ENCODE measurements at places on chromosomes 5 and 9. TPM values are rescaled to one million over a fixed set of nuclear protein-coding genes. Genes with fewer than 3 reads are reported as not detected.

- DNase-seq: no peak
Measured at GRCh38 chr5:107072440-107072839, 598.3 kb downstream of the EFNA5 start.

DNA sequence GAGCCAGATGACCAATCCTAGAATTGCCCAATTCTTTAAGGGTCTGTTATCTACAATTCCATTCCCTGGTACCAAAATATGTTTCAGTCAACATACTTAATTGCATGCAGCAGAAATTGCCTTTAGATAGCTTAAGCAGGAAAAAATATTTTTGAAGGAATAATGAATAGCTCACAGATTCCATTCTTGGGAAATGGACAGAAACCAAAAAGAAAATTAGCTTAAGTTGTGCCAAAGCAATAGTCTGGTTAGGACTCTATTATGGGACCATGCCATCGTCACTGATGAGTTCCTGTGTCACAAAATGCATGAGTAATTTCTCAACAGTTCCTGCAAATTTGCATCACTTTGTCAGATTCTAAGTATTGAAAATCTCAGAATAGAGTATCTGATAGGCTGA lies 12.3 kb downstream of the ACTBL2 start:
- no peak for DNase-seq

GRCh38 chr9:2230362-2230761 lies 215.2 kb downstream of the SMARCA2 start:
- DNase-seq: no peak

GRCh38 chr9:32839013-32839885 lies 55.9 kb downstream of the TMEM215 start:
- no peak for DNase-seq

DNA sequence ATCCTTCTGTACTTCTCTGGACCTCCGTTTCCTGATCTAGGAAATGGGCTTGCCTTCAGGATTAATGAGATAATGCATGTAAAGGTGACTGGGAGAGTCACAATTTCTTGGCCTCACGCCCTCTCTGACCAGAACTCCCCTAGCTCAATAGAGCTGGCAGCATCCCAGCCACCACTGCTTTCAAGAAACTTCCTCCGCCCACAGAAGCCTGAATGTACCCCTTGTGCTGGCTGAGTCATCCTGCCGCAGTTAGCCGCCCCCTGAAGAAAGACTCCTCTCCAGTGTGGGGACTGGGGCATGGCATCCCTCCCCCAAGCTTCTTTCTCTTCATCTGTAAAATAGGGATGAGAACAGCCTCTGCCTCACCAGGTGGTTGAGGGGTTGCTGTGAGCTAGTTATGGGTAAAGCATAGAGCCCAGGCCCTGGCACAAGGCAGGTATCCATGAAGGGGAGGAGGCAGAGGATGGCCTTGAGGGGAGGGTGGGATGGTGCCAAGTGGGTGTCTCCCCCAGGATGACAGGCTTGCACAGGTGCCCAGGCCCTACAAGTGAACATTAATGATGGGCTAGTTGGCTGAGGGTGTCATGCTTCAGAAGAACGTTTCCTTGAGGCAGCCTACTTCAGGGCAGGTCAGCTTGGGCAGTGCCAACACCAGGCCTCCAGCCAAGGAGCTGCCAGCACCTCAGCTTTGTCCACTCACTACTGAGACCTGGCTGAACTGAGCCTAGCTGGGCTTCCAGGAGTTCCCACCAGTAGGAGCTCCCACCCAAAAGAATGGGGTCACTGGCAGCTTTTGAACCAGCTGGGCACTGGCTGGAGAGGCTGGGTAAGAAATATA lies 3.4 kb downstream of the PDLIM4 start:
- DNase-seq: no peak

Gene STK32A
- total RNA-seq: 1.3 TPM

GRCh38 chr5:93343570-93343969 lies 237.4 kb downstream of the NR2F1-AS1 start:
- DNase-seq: no peak
